CD4-positive, alpha-beta T cell treated with Interleukin-15 for 4 hours (primary cell): ENCODE measurements at places on chromosomes 12 and 14.

DNA sequence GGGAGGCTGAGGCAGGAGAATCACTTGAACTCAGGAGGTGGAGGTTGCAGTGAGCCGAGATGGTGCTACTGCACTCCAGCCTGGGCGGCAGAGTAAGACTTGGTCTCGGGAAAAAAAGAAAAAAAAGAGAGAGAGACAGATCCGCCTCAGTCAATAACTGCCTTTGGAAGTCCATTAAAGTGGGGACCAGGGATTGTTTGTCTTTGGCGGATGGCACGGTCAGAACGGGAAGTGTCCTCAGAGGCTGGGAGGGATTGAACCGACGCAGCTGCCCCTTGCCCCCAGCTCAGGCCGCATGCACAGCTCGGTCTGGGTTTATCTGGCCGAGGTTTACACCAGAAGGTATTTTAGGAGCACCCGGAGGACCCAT lies 54.4 kb downstream of the TESC start:
- DNase-seq = no peak

- DNase-seq = no peak
These were observed 61.7 kb downstream of the PRMT8 start for GRCh38 chr12:3552726-3553045.

GRCh38 chr12:131929581-131930456 lies 743 bp downstream of the PUS1 start:
- peak; percentile 22 for DNase-seq

- DNase-seq = no peak
These were observed 183.8 kb upstream of the CNTN1 start for GRCh38 chr12:40508421-40508820.

GRCh38 chr12:12440784-12441428 lies 84.0 kb downstream of the BORCS5 start:
- DNase-seq = no peak

- DNase-seq = no peak
These were observed 58.7 kb upstream of the G2E3 start for GRCh38 chr14:30500222-30500621.

DNA sequence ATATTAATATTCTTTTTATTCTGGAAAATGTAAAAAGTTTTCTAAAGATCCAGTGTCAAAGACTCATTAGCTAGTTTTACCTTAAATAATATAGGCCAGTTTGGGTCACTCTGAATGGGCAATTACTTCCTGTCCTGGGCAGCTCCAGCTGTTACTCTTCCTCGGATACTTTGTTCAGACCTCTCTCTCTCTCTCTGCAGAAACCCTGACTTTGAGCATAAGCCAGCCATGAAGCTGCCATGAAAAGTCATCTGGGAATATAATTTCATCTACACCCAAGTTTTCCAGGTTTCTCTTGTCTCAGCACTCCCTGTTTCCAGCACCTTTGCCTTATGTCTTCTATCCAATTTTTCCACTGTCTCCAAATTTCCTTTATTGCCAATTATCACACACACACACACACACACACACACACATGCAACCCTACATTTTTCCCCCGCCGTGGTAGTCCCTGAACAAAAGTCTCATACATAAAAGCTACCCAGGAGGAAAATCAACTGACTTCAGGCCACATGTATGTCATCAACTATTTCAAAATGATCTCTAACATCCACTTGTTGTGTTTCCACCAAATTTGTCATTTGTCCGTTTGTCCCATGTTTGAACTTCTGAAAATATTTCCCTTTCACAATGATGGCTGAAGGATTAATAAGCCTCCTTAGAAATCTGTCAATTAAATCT lies 318.1 kb downstream of the SSPN start:
- DNase-seq = no peak

DNA sequence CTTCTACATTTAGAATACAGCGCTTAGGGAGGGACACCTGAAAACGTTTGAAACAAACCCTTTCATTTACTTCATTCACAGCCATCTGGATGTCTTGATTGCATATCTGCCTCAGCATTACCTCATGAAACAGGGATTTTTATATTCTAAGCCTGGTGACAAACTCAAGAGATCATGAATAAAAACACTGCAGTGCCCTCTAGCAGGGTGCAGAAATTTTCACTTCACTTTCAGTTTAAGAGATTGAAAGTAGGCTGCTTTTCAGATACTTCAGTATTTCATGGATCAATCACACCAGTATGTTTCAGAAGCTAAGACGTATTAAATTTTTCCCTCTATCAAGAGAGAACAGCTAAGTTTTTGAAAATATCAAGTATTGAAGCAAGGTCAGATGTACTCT lies 467.8 kb downstream of the MDGA2 start:
- no peak for DNase-seq

- DNase-seq = no peak
These were observed 62.2 kb downstream of the CLMN start for GRCh38 chr14:95257521-95257920.

- DNase-seq = no peak
These were observed 1.3 kb downstream of the RAD52 start for GRCh38 chr12:948238-948637.
